ENCODE measurements at places on chromosomes 13 and 19.

DNA sequence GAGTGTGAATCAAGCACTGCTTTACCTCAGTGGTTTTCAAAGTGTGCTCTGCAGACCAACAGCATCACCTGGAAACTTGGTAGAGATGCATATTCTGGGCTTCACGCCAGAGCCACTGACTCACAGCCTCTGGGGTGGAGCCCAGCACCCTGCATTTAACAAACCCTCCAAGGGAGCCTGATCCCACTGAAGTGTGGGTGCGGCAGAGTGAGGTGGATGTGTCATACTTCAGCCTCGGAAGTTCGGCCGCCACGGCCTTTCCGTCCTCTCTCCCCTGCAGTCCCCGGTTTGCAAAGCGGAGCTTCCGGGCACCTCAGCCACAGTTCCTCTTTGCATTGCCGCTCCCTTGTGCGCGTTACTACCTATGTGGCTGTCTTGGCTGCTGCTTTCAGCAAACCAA lies 33.3 kb upstream of the MICU2 start:
- DNase-seq, result no peak

GRCh38 chr19:16940626-16941025 lies 51.8 kb downstream of the F2RL3 start:
- DNase-seq, result no peak

DNA sequence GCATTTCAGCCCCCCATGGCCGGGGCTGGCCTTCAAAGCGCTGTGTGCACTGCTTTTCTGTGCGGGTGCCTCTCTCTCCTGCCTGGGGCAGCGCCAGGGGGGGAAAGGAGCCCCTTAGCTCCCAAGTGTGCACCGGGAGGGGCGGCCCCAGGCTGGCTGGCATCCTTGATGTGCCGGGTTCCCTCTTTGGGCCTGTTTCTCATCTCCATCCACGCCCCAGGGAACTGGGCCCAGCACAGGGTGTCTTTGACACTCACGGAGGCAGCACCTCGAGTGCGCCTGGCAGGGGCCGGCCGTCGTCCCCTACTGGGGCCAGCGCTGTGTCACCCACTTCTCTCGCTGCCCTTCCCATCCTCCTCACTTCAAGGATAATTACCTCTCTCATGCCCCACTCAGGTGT lies 324.3 kb downstream of the TEX29 start:
- DNase-seq, result no peak

DNA sequence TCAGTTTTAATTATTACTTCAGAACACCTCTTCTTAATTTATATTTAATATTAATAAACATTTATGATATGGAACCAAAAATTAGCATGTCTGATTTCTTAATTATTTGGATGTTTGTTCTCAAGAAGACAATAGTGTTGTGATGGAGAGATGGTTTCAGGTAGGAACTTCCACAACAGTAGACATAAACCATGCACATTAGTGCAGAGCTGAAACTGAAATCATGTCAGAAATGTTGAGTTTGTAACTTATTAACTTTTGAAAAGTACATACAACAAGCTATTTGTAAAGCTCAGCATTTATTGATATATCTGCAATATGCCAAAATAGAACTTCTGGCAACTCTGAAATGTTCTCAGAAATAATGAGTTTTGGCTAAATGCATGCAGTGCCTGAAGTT lies 11.8 kb upstream of the EDNRB start:
- no peak for DNase-seq

DNA sequence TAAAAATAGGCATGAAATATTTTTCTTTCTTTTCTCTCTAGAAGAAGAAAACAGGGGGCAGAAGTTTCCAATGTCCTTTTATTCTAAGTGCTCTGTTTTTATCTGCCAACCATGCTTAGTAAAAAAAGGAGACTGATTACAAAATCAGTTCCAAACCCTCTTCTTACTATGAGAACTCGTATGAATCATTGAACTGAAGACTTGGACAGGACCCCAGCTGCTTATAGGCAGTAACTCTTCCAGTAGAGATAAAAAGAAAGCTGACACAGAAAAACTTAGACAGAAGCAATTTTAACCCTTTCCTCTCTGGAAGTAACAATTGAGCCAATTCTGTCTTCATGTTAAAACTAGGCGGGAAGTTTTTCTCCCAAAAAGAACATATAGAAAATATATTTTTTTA lies 24.5 kb upstream of the FREM2 start:
- no peak for DNase-seq

- DNase-seq, result no peak
Observed at GRCh38 chr13:35127466-35127865, 185.4 kb downstream of the NBEA start.

DNA sequence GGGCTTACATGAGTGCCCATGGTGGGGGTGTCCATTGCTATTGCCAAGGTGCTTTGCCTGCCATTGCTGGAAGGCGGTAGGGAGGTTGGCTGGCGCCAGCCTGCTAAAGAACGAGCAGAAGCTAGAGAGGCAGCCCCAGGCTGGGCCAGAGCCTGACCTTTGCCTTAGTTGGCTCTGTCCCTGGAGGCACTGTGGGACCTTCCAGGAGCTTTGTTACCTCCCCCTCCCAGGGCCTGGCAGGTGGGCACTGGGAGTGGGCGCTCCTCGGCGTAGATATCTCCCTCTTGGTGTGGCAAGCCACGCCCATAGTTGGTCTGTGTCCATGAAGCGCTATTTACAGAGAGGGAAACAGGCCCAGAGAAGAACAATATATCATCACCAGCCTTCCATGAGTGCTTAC lies 2.3 kb upstream of the SLC25A42 start:
- DNase-seq, result no peak

DNA sequence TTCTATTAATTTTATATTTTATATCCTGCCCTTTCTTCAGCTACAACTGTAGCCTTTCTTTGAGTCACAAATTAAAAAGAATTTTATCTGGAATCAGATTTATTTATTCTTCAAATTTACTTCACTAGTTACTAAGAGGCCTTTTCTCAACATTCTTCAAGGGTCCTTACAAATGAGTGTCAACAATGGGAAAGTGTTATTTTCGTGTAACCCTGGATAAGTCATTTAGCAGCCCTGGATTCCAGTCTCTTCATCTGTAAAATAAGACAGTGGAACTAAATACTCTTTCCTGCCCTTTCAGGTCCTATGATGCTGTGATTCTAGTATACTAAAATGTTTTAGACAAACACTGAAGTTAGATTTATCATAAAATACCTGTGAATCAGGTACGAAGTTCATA lies 397.0 kb downstream of the KLF12 start:
- DNase-seq, result no peak

- no peak for DNase-seq
Observed at GRCh38 chr19:39926170-39926760, 8.2 kb downstream of the FCGBP start.

GRCh38 chr19:4391306-4391693 lies 9.0 kb downstream of the SH3GL1 start:
- DNase-seq, result no peak

GRCh38 chr19:33226550-33227241 lies 1.0 kb upstream of the SLC7A10 start:
- no peak for DNase-seq

GRCh38 chr19:1699386-1699785 lies 47.0 kb upstream of the TCF3 start:
- no peak for DNase-seq

DNA sequence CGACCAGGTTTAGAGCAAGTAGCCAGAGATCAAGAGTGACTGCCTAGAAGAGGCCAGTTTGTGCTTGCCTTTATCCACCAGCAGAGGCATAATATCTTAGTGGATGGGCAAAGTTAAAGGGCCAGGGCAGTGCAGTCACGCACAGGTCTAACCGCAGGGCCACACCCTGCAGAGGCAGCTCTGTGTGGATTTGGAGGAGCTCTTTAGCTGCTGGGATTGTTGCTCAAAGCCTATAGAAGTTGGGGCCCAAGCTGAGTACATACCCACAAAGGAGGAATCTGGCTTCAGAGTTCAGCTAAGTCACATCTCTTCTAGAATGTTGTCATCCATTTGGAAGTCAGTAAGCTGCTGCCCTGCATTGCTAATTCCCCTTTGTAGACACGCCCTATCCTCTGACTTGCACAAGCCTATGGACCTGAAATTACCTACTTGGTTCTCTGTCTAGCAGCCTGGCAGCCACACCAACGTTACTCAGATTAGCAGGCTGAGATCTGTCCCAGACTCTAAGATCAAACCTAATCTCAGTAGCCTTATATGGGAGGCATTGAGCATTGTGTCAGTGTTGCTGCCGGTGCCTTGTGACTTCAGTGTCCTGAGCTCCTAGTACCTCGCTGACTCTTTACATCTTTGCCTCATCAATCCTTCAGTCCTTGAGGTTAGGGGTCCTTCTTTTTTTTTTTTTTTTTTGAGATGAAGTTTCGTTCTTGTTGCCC lies 102.9 kb upstream of the STARD13 start:
- no peak for DNase-seq

DNA sequence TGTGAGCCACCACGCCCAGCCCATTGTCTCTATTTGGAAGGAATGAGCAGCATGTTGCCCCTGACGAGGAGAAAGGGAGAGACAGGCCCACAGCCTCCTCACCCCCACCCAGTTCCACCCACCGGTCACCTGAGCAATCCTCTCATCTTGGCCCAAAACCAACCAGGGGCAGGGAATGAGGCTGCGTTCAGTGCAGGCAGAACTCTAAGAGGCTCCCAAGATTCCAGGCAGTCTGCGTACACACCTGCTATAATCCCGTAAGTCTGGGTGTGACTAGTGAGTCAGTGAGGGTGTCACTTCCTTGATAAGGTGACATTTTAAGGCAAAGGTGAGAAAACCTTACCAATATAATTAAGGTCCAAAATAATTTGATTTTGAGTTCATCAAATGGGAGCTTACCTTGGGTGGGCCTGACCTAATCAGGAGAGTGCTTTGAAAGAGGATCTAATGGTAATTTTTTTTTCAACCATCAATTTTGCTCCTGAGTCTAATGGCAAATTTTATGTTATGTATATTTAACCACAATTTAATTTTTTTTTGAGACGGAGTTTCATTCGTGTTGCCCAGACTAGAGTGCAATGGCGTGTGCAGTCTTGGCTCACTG lies 26.9 kb upstream of the KLF2 start:
- DNase-seq, result no peak

DNA sequence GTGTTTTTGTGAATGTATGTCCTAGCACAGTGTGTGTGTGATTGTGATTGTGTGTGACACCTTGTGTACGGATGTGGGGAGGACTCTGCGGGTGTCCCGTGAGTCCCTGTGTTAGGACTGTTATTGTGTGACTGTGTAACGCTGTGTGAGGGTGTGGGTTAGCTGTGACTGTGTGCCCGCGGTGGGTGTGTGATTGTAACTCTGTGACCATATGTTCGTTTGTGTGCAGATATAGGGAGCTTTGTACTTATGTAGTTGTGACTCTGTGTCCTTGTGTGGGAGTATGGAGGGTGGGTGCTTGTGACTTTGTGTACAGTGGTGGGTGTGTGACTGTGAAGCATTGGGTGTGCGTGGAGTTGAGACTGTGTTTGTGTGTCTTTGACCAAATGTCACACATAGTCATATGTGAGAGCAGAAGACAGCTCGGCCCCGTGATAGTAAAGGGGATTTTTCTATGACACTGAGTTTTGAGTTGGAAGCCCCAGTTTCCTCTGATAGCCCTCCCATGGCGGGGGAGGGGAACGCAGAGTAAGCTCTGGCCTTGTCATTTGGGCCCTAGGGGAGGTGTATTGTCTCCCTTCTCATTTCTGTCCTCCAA lies 949 bp upstream of the ZNF260 start:
- DNase-seq, result no peak

- DNase-seq, result peak; percentile 83
Observed at GRCh38 chr19:44356383-44357111, at the start of gene ZNF112. Gene ZNF112 (minus strand): TSS chr19:44356680. CDS start chr19:44340539, 16,141 bp downstream.

DNA sequence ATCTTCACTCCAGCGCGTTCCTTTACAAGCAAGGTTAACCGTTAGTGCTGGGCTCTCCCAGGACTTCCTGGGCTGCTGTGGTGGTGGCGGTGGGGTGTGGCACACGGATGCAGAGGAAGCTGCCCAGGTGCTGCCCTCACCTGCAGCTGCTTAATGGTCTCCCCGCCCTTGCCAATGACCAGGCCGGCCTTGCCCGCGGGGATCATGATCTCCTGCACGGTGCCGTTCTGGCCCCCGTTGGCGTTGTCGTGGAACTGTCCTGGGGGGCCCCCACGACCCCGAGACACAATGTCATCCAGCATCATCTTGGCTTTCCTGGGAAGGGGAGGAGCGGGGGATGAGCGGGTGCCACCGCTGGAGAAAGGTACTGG lies 6.1 kb downstream of the KHSRP start:
- DNase-seq, result no peak

Measured in chondrocyte (in vitro differentiated cells).